ENCODE measurements at places on chromosomes 1 and 21.

- no peak for DNase-seq
Observed at GRCh38 chr21:18743531-18743930, 339.9 kb upstream of the TMPRSS15 start.

GRCh38 chr1:8639148-8639547 lies 178.3 kb downstream of the RERE start:
- DNase-seq = no peak

DNA sequence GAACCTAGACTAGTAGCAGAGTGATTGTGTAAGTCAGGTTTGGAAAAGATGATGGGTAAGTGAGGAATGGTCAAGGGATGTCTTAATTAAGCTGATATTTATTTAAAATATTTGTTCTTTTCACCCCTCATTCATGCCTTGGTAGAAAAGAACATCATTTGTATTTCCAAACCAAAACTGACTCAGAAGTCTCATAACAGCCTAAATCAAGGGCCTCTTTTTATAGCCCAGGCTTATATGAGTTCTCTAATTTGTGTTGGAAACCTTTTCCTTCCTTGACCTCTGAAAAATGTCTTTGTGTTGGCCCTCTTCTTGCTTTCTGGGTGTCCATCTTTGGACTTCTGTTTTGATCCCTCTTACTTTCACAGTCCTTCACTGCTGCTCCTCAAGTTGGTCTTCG lies 1428.2 kb downstream of the MRPL39 start:
- no peak for DNase-seq

DNA sequence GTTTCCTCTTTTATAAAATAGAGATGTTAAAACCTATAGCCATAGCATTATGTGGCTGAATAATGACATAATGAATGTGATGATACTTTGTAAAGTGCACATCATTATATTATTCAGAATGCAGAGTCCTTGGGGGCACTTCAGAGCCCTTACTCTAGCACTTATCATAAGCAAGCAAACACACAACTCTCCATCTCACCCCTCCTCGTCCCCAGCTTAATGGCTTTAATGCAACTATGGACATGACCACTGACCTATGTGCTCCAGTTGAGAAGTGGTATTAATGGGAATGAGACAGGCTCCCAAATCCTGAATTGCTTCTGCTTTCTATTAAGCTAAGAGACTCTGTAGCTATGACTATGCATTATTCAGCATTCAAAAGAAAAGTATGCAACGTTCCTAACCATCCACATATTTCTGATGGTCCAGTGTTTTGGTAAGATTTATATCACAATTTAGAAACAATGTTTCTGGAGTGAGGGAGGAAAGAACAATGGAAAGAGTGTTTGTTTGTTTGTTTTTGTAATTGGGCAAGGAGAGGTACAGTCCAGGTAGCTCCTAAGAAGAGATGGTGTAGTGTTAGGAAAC lies 194.0 kb upstream of the PLXNA2 start:
- DNase-seq = no peak

GRCh38 chr1:23916209-23917131 lies 3.3 kb upstream of the CNR2 start:
- peak; percentile 81 for DNase-seq
